ENCODE measurements at places on chromosomes 5 and 9.

DNA sequence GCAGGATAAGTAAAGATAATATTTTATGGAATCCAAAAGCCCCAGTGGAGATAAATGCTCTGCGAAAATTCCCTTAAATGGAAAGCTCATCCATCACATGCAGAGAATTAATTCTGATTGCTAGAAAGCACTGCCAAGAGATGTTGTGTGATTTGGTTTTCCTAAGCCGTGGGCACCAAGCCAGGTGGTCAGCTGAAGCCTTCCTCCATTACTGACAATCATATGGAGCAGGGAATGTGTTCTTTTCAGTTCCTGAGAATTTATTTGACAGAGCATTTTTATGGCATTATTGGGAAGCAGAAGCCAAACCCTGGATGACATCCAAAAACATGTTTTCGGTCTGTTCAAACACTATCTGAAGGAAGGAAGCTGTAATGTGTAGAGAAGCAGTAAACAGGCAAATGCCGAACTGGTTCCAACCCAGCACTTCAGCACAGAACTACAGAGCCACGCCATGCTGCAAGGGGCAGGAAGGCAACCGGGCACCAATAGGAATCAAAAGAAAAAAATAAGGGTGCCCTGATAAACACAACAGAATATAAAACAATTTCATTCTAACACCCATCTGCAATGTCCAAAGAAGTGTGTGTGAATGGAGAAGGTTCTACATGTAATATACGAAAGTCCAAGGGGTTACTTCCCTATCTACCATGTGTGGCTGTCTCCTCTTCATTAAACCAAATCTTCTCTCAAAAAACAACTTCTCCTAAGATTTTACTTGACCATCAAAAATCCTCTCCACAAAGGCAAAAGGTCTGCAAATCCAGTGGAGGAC is 12.3 kb downstream of the ARSB start:
- no peak for DNase-seq

DNA sequence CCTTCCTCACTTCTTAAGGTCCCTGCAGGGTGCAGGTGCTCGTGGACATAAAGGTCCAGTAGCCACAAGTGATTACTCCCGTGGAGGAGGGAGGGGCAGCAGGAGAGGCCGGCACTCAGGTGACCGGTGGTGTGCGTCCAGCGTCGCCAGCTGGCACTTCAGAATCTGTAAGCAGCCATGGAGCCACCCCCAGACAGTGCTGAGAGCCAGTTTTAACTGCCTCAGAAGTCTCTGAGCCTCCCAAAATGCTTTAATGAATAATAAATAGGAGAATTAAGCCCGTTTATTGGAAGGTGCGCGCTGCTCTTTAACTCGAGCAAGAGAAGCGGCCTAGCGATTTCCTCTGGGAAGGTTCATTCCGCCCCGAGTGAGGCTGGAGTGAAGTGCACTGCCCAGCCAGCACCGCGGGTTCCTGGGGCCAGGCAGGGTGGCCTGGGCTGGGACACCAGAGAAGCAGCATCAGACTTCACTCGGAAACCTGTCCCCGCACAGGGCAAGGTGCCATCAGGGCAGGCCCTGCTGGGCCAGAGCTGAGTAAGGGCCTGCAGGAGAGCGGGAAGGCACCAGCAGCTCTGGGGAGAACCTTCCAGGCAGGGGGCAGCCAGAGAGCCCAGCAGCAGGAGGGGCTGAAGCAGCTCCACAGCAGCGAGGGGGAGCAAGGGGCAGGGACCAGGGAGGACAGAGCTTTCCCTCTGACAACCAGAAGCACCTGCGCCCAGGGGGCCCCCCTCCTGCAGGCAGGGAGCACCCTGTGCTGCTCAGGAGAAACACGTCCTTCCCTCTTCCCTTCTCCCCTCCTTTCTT is 61.2 kb downstream of the VAV2 start:
- DNase-seq, result no peak

GRCh38 chr9:130711469-130711868 is 17.9 kb downstream of the EXOSC2 start:
- DNase-seq, result no peak

DNA sequence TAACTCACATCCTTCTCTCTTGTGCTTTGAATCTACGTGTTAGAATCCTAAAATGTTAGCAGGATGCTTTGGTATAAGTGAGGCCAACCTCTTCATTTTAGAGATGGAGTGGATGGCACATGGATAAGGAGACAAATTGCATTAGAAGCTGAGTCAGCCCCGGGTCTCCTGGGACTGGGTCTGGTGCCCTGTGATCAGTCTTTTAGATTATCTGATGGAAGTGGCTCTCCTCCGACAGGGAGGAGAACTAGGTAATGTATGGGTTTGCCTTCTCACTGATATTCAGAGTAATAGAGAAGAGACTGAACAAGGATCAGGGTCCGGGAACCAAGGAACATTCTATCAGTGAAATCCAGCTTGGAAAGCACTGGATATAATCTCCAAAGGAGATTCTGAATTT is 74.9 kb upstream of the TNFSF8 start:
- no peak for DNase-seq

GRCh38 chr9:129338724-129339430 is 160.8 kb upstream of the IER5L start:
- no peak for DNase-seq

DNA sequence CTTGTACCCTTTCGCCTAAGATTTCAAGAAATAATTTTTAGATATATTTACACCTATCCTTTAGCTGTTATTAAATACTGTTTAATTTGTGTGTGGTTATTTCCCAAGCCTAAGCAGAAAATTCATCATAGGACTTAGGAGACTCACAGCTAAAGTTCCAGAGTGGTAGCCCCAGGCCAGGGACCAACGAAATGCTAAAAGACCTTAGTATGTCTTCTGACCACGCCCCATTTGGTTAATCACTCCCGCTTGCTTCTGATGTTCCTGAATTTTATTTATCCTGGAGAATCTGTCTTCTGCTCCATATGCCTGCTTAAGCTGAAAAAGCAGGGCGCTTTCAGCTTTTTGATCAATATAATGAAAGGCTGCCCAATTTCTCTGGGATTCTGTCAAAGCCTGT is 18.7 kb upstream of the SEMA6A start:
- no peak for DNase-seq

DNA sequence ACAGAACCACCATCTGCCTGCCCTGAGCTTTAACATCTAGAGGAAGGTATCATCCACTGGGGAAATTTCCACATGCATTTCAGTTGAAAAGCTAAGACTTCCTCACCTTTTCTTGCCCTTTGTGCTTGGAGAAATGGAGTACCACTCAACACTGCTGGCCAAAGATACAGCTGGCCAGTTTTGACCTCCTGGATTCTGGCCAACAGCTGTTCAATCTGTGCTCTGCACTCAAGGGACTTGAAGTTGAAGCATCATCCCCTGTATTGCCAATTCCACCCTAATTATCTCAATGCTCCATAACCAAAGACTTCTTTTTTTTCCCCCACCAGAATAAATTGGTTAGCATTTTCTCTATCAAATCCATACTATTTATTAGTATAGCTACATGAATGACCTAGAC is 70.4 kb upstream of the PRDM9 start:
- no peak for DNase-seq

- DNase-seq, result no peak
These were observed 115.6 kb downstream of the TRPM6 start for GRCh38 chr9:74772121-74772520.

GRCh38 chr5:55338092-55338613 is 30.4 kb downstream of the MTREX start:
- DNase-seq, result no peak

DNA sequence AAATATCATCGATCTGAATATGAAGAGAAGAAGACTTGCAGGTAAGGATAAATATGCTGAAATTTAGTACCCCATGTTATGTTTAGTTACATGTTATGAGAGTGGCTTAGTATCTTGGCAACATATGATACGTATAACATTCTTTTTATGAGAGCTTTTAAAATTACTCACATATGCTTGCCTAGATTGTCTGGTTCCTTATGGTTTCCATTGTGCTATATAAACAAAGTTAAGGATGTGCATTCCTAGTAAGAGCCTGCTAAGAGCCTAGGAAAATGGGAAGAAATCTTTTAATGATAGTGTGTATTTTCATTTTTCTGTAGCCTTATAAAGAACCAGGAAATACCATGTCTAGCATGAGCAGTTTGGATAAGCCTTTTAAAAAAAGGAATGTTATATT is 112.0 kb upstream of the KCNN2 start:
- DNase-seq, result no peak

GRCh38 chr5:95081982-95082381 is 202.9 kb downstream of the MCTP1 start:
- DNase-seq, result no peak
